ENCODE measurements at places on chromosomes 7 and 10.

DNA sequence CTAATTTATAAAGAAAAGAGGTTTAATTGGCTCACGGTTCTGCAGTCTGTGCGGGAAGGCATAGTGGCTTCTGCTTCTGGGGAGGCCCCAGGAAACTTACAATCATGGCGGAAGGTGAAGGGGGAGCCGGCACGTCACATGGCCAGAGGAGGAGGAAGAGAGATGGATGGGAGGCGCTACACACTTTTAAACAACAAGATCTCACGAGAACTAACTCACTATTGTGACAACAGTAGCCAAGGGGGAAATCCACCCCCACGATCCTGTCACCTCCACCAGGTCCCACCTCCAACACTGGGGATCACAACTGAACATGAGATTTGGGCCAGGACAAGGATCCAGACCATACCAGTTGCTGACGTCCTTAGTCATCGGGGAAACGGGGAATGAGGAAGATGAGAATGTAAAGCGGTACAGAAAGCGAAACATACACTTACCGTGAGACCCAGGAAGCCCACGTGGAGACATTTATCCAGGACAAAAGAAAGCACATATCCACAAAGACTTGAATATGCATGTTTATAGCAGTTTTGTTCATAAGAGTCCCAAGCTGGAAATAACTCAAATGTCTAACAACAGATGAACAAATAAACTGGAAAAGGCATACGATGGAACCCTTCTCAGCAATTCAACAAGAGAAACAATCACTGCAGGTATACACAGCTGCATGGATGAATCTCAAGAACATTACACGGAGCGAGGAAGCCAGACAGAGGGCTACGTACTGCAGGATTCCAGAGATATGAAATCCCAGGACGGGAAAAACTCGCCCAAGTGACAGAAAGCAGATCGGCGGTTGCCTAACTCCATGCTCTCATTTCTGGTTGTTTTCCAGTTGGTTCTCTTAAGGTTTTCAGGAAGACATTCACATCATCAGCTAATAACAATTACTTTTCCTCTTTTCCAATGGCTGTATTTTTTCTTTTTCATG lies 26.2 kb upstream of the INPP5A start:
- DNase-seq, result no peak

- DNase-seq, result peak; percentile 28
Observed at GRCh38 chr7:43454936-43455518, 127.9 kb upstream of the STK17A start.

DNA sequence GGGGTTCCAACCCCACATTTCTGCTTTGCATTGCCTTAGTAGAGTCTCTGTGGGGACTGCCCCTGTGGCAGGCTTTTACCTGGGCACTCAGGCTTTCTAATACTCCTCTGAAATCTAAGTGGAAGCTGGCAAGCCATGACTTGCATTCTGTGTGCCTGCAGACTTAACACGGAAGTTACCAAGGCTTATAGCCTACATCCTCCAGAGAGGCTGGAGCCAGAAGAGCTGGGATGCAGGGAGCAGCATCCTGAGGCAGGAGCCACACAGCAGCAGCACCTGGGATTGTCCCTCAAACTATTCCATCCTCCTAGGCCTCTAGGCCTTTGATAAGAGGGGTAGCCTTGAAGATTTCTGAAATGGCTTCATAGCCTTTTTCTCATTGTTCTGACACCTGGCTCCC lies 22.1 kb upstream of the ABCC2 start:
- no peak for DNase-seq

DNA sequence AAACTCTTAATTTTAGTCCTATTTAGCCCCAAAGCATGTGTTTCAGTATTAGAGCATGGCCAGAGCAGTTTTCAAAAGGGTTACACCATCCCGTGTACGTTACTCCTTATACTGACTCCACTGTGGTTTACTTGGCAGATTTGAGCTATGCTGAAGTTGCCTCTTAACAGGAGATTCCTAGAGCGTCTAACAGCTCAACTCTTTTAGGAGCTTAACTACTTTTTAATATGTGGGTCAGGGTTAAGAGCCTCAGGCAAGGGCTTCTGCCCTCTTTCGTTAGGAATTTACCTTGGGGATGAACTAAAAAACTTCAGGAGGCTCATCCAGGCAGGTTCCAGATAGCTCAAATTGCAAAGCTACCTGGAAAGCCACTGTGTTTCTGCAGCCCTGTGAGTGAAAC lies 674.8 kb upstream of the C7orf33 start:
- DNase-seq, result no peak

- no peak for DNase-seq
Observed at GRCh38 chr10:6240254-6240653, 37.5 kb downstream of the PFKFB3 start.

DNA sequence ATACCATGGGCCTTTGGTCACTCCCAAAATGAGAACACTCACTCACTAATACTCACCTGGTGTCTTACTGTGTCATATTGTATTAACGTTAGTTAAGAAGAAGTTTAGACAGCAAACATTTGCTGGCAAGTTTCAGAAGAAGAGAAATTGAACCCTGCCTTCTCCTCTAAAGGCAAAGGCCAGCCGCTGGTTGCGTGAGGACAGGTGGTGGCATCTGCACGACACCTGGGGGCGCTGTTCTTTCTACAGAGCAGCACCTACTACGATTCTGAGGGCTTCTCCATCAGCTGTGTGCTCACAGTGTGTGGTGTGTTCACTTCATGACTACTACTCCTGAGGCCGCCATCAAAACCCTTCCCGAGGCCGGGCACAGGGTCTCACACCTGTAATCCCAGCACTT lies 17.9 kb upstream of the CLEC2L start:
- no peak for DNase-seq

All from activated CD4-positive, alpha-beta T cell treated with anti-CD3 and anti-CD28 coated beads, Interleukin-10, Interleukin-2, amounts not matched to agents 100 ng/mL and 50 ng/mL, durations not matched to agents 16 hours and 8 hours (primary cell).